ENCODE measurements at places on chromosomes 16 and 17.
A peak's percentile ranks its signal among the peaks of the same experiment; 100 is the strongest.

- no peak for DNase-seq
Observed at GRCh38 chr16:27491894-27492587, 57.7 kb downstream of the GTF3C1 start.

GRCh38 chr16:51557670-51558069 is 406.6 kb upstream of the SALL1 start:
- DNase-seq, result no peak

DNA sequence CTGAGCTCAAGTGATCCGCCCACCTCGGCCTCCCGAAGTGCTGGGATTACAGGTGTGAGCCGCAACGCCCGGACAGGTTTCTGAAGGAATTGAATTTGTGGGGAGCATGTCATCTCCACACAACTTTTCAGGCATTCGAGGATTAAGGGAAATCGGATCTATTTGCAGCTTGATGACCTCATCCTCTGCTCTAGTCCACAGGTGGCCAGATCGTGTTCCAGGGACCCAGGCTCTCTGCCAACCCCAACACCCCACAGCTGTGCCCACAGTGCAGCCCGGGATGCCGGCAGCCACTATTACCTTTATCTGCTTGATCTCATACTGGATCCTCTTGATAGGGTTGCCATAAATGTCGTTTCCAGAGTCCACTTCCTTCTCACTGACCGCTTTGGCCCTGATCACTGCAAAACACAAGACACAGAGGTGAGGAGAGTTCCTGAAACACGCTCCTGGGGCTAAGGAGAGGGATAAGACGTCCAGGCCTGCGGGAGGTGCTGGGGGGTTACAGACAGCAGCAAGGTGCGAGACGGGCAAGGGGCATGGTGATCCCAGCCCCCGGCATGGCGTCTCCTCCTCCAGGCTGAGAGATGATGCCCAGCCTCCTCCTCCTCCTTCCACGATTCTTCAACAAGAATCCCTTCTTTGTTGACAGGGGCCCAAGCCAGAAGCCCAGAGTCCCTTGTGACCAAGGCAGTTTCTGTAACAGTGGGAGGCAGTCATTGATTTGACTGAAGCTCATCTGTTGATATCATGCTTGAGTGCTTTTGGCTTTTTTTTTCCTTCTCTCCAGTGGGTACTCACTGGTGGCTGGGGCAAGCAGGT is 29.3 kb downstream of the CEP295NL start:
- peak; percentile 82 for DNase-seq

DNA sequence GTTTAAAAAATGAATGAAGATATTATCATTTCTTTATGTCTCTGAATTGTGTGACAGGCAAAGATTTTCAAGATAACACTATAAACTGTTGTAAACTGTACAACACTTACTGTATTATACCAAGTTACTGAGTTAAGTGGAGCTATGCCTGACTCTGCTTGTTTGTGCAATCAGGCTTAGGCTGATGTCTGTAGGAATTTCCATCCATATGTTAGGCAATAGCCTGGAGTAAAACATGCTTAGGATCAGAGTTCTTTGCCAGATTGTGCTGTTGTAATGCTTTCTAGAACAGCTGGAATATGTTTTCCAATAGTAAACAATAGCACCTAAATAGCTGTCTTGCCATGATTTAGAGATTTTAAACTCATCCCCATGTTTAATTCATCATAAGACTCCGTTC is 1496.7 kb downstream of the CDH11 start:
- DNase-seq, result no peak
